ENCODE measurements at places on chromosomes 3 and 15.

- peak; percentile 32 for DNase-seq
Observed at GRCh38 chr15:91186904-91187656, 87.0 kb downstream of the SV2B start.

DNA sequence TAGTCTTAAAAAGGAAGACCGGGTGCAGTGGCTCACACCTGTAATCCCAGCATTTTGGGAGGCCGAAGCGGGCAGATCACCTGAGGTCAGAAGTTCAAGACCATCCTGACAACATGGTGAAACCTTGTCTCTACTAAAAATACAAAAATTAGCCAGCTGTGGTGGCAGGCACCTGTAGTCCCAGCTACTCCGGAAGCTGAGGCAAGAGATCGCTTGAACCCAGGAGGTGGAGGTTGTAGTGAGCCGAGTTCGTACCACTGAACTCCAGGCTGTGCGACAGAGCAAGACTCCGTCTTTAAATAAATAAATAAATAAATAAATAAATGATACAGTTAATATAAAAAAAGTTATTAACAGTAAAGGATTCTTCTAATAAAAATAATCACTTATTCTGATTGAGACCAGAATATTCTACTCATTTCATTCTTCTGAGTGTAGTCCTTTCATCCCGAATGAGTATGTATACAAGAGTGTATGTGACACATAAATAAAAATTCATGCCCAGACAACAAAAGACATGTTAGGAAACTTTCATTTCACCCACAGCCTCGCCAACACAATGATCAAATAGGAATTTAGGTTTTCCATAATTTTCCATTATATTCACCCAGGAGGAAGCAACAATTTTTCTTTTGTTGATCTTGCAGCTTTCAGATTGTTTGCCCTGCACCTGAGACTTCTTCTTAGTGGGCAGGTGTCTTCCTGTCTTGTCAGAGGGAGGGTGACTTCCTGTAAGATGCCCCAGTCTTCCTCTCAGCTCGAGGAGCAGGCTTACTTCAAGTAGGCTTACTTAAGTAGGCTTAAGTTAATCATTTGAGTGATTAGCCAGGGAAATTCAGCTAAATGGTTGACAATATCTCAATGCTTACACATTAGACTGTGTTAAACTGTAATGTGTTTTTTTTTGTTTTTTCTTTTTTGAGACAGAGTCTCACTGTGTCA is 7.8 kb upstream of the NUP210 start:
- no peak for DNase-seq

DNA sequence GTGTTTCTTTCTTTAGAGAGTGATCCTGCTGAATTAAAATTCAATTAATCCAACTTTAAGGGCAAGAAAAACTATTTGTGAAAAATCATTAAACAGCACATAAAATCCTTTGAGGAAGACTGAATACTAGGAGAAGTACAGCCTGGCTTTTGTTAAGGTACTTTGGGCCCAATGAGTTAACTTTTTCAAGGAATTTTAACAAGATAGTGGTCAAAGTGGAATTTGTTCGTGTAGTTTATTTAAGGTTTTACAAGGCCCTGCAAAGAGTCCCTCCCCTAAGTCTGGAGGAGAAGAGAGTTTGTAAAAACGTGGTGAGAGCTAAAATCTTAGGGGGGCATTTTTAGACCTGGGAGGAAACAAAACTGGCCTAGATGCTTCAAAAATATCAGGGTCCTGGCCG is 26.0 kb upstream of the TRIM71 start:
- no peak for DNase-seq

DNA sequence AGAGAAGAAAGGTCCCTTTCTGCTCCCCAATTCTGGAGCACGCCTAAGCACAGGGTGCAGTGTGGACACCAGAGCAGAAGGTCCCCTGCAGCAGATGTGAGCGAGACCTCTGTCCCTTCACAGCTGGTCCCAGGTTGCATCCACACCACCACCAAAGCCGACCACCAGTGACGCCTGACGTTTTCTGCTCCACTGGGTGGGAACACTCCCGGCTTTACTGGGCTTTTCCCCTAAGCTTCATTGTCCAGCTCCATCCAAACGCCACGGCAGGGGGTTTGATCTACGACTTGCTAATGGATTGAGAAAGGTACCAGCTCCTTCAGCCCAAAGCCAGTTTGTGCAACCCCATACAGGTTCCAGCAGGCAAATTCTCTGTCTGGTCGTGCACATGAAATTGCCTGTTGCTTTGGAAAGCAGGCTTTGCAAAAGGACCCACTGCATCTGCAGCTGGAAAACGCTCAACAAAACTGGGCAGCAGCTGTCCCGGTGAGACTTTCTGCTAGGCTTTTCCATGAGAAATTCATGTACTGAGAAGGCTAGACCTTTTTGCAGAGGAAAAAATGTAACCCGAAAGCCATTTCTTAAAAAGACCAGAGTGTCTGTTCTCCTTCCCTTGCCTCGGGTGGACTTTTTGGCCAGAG is 31.1 kb downstream of the ADAMTS17 start:
- DNase-seq: no peak

DNA sequence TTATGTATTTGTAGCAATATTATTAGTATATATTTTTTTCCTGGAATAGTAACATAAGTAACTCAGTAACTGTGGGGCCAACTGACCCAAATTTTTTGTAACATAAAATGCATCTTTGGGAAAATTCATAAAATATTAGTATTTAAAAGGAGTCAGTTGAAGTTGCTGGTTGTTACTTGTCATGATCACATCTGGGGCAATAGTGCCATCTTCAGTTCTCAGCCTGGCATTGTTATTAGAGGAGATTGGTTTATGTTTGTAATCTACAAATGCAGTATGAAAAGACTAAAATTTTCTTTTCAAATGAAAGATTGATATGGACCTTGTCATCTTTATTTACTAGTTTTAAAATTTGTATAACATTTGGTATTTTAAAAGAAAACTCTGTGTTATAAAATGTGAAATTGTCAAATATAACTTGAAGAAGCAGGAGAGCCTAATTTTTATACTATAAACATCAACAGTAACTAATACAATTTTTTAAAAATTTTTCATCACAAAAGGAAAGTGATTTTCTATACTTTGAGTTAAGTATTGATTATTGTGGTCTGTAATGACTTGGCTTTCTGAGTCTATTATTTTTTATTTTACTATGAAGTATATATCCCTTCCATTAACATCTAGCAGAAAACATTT is 38.8 kb upstream of the MLF1 start:
- peak; percentile 12 for DNase-seq

- no peak for DNase-seq
Observed at GRCh38 chr3:169405076-169405475, 258.4 kb downstream of the MECOM start.

Data from GM13976 (cell line).